ENCODE measurements at places on chromosomes 7 and 10. TPM values are rescaled to one million over a fixed set of nuclear protein-coding genes. Genes with fewer than 3 reads are reported as not detected.

FZD1 gene
- total RNA-seq: 15.6 TPM

SEMA3A gene
- 51.4 TPM for total RNA-seq

CALN1 gene
- total RNA-seq: not detected

CXCL12 gene
- 135 TPM for total RNA-seq

KNDC1 gene
- total RNA-seq: 0.57 TPM

All from smooth muscle cell of bladder (primary cell).